Adipose tissue (tissue), 3 donors: ENCODE measurements at places on chromosomes 3 and 15. TPM values are rescaled to one million over a fixed set of nuclear protein-coding genes. Genes with fewer than 3 reads are reported as not detected.

ADAMTSL3 gene
- 2.3 TPM for polyA plus RNA-seq

GLDN gene
- 2.5 TPM for polyA plus RNA-seq

GPR27 gene
- polyA plus RNA-seq: 3.5 TPM

CD276 gene
- polyA plus RNA-seq: 36.5 TPM

TMPRSS7 gene
- polyA plus RNA-seq: not detected

ROPN1 gene
- polyA plus RNA-seq: not detected

NANOGP8 gene
- polyA plus RNA-seq: not detected

GOLGA6L1 gene
- polyA plus RNA-seq: not detected

STRA6 gene
- polyA plus RNA-seq: 0.07 TPM

TTLL13 gene
- 0.08 TPM for polyA plus RNA-seq

AP3B2 gene
- 0.70 TPM for polyA plus RNA-seq

PLA2G4B gene
- polyA plus RNA-seq: 7.3 TPM

HRH1 gene
- polyA plus RNA-seq: 0.22 TPM

CFAP92 gene
- polyA plus RNA-seq: 0.21 TPM

CATSPER2 gene
- 2.1 TPM for polyA plus RNA-seq

PRICKLE2 gene
- polyA plus RNA-seq: 2.2 TPM

TXNRD3 gene
- polyA plus RNA-seq: 5.2 TPM

NRG4 gene
- polyA plus RNA-seq: 27.5 TPM

IQCF5 gene
- not detected for polyA plus RNA-seq

PTPRG gene
- polyA plus RNA-seq: 45.7 TPM

RHOV gene
- polyA plus RNA-seq: not detected

TPRG1 gene
- 0.91 TPM for polyA plus RNA-seq

B3GNT5 gene
- polyA plus RNA-seq: 12.1 TPM

SERINC4 gene
- polyA plus RNA-seq: 0.44 TPM

GMNC gene
- polyA plus RNA-seq: 0.39 TPM

DNAH12 gene
- under 0.01 TPM for polyA plus RNA-seq

CCDC80 gene
- polyA plus RNA-seq: 213 TPM

KIAA1143 gene
- polyA plus RNA-seq: 6.6 TPM

CHRFAM7A gene
- polyA plus RNA-seq: 1.4 TPM

CCR3 gene
- polyA plus RNA-seq: not detected

TWF2 gene
- polyA plus RNA-seq: 51.4 TPM

INTS14 gene
- polyA plus RNA-seq: 15.1 TPM

FAM81A gene
- 1.7 TPM for polyA plus RNA-seq

COL6A6 gene
- 0.22 TPM for polyA plus RNA-seq

CDCP1 gene
- polyA plus RNA-seq: 1.8 TPM
